ENCODE measurements at places on chromosomes 7 and 10.
A peak's percentile ranks its signal among the peaks of the same experiment; 100 is the strongest.

DNA sequence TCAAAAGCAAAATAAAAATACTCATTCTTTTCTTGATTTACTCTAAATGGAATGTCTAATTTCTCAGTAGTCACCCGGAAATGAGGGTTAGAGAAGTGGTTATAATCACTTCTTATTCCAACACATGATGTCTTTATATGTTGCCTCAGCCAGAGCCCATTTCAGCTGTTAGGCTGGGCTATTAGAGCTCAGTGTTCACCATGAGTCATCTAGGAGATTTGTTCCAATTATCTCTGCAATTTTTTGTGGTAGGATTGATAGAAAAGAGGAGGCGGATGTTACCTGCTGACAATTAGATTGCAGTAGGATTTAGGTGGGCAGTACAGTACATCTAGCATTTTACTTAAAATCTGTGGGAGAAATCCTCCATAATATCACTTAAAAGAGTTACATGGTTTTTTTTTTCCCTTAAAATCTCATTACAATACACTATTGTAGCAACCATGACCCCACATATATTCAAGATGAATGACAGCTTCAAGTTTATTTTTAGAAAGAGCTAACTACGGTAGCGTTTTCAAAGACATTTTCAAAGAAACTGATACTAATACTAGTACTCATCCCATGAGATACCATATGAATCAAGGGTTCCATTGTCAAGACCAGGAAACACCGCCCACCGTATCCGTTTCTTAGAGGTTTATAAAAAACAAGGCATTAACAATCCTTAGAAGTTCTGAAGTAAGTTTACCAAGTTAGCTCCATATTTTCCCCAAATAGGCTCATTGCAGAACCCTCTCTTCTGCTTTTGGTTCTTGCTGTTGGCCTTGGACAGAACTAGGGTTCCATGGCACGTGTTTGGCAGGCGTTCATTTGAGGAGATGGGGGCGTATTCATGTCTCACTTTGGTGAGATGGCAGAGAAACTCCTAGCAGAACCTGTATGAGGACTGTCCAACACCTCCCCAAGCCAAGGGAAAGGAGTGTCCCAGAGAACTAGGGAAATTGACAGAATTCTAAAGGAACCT lies 10.4 kb downstream of the CPA2 start:
- no peak for DNase-seq

DNA sequence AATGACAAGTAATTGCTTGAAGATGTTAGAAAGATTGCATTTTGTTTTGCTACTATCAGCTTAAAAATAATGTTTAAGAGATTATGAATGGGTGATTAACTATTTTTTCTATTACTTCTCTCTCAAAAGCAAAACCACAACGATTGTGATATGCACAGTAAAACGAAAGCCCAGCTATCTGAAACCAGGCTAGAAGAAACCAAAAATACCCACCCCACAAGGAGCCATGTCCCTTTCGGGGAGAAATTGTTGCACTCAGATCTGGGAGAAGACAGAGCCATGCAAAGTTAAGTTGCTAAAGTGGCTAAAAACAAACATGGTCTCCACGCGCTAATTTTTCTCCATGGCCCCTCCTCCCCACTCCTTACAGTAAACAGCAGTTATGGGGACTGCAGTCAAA lies 173.6 kb downstream of the RPS24 start:
- DNase-seq, result no peak

GRCh38 chr10:89937494-89937893 lies 236.1 kb downstream of the KIF20B start:
- DNase-seq, result no peak

DNA sequence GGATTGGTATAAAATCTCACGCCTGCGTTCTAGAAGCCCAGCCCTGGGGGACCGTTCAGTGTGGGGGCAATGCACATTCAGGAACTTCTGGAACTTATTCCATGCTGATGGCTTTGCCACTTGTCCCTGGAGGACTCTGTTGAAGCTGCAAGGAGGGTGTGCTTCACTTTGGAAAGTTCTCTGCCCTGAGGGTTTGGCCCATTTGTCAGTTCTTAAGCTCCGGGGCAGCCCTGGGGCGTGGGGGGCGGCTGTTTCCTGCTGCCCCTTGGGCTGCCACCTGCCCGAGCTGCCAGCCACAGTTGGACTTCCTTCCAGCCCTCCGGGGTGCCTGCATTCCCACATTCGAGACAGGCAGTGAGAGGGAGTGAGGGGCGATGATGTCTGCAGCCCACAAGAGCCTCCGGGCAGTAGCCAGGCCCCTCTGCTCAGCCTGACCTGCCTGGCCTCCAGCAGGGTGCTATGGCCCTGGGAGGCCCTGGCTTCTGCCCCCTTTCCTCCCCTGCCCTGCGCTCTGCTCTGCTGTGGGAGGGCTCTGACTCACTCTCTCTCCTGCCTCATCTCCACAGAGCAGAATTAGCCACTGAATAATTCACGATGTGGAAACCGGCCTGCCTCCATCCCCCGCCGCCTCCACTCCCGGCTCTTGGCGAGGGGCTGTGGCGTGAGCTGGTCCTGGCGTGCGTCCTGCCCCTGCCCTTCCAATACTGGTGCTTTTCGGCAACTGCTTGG lies 1.9 kb downstream of the TTYH3 start:
- DNase-seq, result peak; percentile 78

DNA sequence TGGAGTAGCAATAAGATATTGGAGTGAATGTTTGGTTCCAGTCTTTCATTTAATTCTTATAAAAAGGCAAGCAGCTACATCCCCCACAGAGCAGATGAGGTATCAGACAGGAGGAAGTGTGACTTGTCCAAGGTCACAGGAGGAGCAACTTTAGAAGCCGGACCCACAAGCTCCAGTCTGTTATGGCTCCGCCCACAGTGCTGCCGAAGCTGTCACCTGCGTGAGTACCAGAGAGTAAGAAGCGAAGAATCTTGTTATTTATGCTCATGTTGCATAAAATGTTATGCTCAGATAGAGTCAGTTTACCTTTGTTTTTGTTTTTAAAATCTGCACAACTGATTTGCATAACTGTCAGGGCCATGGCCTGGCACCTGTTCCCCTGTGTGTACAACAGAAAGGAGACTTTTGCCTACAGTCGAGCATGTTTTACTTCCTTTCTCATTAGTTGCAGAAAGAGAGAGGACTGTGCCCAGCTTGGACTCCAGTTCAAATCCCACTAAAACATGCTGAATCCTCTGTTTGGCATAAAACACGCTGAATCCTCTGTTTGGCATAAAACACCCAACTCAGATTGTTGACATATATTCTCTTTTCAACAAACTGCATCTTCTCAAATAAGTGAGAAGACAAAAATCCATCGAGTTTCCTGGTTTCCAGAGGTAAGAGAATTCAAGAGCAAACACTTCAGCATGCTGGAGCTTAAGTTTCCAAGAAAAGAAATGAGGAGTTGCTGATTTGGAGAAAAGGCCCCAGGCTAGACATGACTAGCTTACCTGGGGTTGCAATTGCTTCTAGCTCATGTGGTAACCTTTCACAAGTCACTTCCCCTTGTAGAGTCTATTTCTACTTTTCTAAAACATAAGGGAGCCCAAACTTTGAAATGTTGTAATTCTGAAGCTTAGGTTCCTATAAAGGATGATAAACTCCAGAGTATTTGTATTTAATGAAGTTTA lies 409.8 kb upstream of the ZMIZ1 start:
- no peak for DNase-seq

- no peak for DNase-seq
Measured at GRCh38 chr10:90862908-90863514, 5.2 kb upstream of the HTR7 start.

GRCh38 chr7:82153776-82154175 lies 289.8 kb downstream of the CACNA2D1 start:
- no peak for DNase-seq

GRCh38 chr10:77031531-77032187 lies 605.9 kb downstream of the KCNMA1 start:
- no peak for DNase-seq
